Glomerular endothelial cell (primary cell): ENCODE measurements at places on chromosomes 7 and 10.

- DNase-seq, result no peak
Measured at GRCh38 chr7:80771523-80771922, 133.1 kb downstream of the CD36 start.

GRCh38 chr7:3301449-3301731, 338 bp downstream of the SDK1 start:
- no peak for DNase-seq

GRCh38 chr7:18450019-18450418, 45.5 kb upstream of the HDAC9 start:
- DNase-seq, result no peak

DNA sequence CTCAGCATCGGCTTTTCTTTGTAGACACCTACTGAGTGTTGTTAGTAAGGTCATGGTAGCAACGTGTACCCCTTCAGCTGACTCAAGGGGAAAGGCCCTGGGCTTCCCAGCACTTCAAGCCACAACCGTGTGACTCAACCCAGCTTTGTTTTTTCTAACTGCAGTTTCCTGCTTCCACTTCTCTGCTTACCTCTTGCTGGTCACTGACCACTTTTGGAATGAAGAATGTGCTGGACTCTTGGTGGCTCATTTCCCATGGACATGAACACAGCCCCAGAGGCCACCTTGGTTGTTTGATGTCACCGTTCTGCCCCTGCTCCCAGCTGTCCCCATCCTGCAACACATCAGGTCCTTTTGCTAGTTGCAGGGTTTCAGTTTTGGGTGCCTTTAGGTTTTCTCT, 69.5 kb upstream of the ZNF438 start:
- DNase-seq, result peak; percentile 31

- DNase-seq, result no peak
Measured at GRCh38 chr7:133936074-133936473, 191.1 kb upstream of the LRGUK start.
